Urinary bladder (tissue), 4 donors: ENCODE measurements at places on chromosomes 2 and 18. TPM values are rescaled to one million over a fixed set of nuclear protein-coding genes. Genes with fewer than 3 reads are reported as not detected.

DNA sequence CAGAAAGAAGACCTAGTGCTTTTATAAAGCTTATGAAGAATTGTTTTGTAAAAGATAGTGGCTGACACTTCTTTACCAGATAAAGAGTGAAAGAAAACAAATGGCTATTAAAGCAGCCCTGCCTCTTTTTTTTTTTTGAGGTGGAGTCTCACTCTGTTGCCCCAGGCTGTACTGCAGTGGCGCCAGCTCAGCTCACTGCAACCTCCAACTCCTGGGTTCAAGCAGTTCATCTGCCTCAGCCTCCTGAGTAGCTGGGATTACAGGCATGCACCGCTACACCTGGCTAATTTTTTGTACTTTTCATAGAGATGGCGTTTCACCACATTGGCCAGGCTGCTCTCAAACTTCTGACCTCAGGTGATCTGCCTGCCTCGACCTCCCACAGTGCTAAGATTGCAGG, 12.9 kb downstream of the ARPC2 start:
- DNase-seq = no peak

GRCh38 chr18:74699455-74699854, 101.8 kb downstream of the ZNF407 start:
- DNase-seq = no peak

GRCh38 chr18:3898861-3899613, 449.1 kb downstream of the TGIF1 start:
- DNase-seq = no peak

- DNase-seq = no peak
These were observed 223.9 kb downstream of the MYT1L start for GRCh38 chr2:2107141-2107540.

DNA sequence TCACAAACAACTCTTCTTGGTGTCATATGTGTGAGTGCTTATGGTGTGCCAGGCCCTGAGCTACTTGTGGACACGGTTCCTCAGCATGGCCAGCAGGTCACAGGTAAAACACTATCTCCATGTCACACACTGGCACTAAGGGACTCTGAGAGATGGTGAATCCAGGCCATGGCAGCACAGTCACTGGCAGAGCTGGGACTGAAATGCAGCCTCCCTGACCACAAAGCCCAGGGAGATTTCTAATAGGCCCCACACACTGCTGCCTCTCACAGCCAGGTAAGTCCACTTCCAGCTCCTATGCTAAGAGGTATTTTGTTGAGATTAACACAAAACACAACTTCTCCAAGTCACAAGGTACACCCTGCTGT, 92.0 kb downstream of the ACTR2 start:
- no peak for DNase-seq

DNA sequence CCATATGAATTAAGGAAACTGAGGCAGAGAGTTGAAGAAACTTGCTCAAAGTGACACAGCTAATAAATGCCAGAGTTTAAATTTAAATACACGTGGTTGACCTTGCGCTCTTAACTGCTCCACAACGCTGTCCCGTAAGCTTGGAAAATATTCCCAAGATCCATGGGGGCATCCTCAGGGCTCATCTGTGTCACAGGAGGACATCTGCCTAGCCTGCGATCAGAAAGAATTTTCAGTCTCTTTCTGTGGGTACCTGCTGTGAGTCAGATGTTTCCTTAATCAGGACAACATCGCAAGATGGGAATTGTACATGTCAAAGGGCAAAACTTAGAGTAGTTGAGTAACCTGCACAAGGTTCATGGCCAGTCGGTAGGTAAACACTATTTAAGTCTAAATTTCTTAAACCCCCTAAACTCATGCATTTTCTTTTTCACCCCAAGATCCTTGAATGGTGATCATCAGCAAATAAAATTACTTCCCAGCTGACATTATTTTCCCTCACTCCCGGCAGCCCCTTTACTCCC, 1.4 kb downstream of the CMPK2 start:
- DNase-seq = no peak

Gene SCYGR5
- polyA plus RNA-seq = not detected

Gene CABLES1
- 4.5 TPM for polyA plus RNA-seq

Gene EXOC6B
- polyA plus RNA-seq = 14.5 TPM

Gene TMEM178A
- 1.3 TPM for polyA plus RNA-seq

Gene GKN2
- not detected for polyA plus RNA-seq
